ENCODE measurements at places on chromosomes 3 and 15.
A peak's percentile ranks its signal among the peaks of the same experiment; 100 is the strongest.

DNA sequence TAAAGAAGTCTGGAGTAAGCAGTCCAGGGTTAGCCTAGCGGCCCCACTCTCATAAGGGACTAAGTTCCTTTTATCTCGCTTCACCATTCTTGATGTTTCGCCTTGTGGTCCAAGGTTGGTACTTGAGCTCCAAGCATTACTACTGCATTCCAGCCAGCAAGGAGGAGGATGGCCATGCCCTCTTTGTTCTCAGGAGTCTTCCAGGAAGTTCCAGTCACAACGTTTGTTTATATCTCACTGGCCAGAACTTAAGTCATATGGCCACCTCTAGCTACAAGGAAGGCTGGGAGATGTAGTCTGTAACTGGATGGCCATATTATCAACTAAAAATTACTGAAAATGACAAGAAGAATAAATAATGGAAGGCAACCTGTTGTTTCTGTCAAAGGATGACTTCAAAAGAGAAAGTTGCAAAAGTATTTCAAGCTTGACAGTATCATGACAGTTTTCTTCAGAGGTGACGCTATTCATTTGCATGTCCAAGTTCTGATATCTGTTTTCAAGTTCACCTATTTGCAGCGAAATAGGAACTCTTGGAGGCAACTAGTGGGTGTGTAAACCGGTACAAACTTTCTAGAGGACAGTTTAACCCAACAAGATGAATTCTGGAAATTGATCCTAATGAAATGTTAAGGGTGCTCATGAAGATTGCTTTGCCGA lies 118.6 kb downstream of the PGPEP1L start:
- DNase-seq: peak; percentile 64

DNA sequence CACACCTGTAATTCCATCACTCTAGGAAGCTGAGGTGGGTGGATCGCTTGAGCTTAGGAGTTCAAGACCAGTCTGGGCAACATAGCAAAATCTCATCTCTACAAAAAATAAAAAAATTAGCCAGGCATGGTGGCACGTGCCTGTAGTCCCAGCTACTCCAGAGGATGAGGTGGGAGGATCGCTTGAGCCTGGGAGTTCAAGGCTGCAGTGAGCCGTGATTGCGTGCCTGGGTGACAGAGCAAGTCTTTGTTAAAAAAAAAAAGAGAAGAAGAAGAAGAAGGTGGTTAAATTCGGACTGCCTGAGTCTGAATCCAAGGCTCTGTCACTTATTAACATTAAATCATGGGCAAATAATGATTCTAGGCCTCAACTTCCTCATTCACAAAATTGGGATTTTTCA lies 51.0 kb downstream of the EOMES start:
- no peak for DNase-seq

GRCh38 chr3:48929358-48930035 lies 10.9 kb downstream of the ARIH2 start:
- DNase-seq: no peak

- DNase-seq: peak; percentile 16
Measured at GRCh38 chr15:58260205-58260724, 122.1 kb downstream of the AQP9 start.

- DNase-seq: no peak
Measured at GRCh38 chr3:170699158-170700053, 113.5 kb upstream of the SLC7A14 start.

DNA sequence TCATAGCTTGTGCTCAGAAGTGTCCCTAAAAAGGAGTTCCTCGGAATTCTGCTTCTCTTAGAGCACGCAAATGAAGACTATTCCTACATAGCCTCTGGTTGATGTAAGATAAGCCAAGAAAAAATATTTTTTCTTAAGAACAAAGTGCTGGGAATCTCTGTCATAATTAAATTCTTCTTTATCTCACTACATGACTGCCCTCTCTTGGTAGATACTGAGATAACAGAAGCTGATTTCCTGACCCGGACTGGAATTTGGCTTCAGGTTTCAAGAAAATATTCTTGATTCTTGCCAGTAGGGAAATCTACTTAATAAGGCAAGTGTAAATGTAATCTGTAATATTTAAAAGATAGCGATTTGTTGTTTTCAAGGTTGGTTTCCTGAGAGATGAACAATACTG lies 31.3 kb upstream of the SETMAR start:
- DNase-seq: peak; percentile 23

DNA sequence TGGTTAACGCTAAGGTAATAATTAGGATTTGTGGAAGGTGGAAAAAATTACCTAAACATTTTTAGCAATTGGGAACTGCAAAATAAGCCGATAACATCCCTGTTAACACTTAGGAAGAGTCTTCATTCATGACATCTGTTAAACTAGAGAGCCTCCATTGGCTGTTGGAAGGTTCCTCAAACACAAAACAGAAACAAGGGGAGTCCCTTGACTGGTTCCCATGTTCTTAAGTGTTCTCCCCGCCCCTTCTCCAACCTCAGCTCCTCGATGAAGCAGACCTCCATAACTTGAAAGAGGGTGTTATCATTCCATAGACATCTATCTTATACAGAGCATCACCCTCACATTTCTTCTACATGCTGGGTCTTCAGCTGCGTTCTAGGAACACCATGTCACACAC lies 2.5 kb downstream of the SLC22A13 start:
- no peak for DNase-seq

DNA sequence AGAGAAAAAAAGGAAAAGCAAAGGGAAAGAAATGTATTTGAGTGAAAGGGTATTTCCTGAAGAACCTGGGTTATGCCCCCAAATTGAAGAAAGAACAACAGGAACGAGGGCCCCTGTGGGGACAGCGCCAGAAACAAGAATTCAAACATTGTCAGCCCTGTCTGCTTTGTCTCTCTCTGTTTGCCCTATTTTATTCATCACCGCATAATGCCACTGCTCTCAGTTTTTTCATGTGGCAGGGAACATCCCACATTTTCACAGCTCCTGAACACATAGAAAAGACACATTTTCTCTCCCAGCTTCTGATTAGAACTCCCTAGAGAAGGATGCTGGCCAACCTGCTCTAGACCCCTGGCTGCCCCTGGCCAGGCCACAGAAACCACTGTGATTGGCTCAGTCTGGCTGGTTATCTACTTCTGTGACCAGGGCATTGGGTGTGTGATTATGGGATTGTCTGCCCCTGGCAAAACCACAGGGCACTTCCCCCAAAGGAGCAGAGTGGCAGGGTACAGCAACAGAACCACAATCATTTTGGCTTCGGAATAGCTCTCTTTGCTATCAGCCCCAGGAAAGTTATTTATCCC lies 31.3 kb upstream of the CCDC54 start:
- no peak for DNase-seq

GRCh38 chr3:152720951-152721718 lies 113.8 kb upstream of the P2RY1 start:
- DNase-seq: no peak

GRCh38 chr3:14798231-14798630 lies 20.5 kb upstream of the FGD5 start:
- DNase-seq: no peak

GRCh38 chr15:44662478-44663409 lies 718 bp downstream of the SPG11 start:
- peak; percentile 62 for DNase-seq

- DNase-seq: peak; percentile 15
Measured at GRCh38 chr3:124510290-124510689, 220.0 kb upstream of the UMPS start.

DNA sequence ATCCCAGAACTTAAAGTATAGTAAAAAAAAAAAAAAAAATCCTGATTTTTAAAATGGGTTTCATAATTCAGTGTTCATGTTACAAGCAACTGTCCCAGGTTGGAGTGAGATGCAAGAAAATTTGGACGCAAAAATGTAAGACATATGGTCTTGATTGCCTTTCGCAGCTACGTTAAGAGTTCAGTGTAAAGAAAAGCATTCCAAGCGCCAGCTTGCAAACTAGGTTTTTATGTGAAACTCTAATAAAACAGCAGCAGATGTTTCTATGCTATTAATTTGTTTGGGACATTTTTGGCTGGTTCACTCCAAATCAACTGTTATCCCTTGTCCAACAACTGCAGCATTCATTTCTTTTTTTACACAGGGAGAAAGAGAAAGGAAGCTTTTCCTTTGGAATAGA lies 957.8 kb downstream of the ROBO1 start:
- DNase-seq: no peak

DNA sequence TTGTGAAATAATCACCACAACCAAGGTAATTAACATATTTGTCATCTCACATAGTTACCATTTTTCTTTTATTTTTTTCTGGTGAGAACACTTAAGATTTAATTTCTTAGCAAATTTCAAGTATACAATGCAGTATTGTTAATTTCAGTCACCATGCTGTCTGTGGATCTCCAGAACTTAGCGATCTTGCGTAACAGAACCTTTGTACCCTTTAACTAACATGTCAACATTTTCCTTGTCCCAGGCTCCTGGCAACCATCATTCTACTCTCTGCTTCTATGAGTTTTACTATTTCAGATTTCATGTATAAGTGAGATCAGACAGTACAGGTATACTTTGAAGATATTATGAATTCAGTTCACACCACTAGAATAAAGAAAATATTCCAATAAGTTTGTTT lies 154.4 kb downstream of the KCNAB1 start:
- no peak for DNase-seq

DNA sequence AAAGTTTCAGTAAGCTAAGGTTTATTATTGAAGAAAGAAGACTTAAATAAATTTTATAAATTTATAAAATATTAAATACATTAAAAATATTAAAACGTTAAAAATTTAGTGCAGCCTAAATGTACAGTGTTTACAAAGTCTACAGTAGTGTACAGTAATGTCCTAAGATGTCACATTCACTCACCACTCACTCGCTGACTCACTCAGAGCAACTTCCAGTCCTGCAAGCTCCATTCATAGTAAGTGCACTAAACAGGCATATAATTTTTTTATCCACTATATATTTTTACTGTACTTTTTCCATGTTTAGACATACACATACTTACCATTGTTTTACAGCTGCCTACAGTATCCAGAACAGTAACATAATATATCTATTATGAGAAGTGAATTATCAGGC lies 51.5 kb downstream of the TJP1 start:
- DNase-seq: peak; percentile 36

DNA sequence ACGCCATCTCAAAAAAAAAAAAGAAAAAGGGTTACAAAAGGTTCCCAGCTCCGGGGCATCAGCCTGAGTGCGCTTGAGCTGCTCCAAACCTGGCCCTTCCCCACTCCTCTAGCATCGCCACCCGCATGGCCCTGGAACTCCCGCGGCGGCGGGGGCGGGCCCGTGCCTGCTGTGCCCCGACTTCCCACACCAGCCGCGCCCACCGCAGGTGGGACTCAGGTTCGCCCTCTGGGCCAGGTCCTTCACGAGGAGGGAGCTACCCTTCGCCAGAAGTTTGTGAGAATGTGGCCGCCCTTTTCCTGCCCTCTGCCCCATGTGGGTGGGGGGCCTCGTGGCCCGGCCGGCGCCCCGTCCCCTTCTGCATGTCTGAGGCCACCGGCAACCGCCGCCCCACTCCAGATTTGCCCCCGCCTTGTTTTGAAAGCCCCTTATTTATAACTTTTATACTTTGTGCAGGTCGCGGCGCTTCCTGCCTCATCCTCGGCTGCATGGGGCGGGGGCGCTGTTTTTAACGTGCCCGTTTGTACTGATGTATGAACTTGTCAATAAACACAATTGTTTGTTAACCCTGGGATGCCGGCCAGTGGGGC lies 507 bp upstream of the JMJD7 start:
- no peak for DNase-seq

- DNase-seq: peak; percentile 66
Measured at GRCh38 chr3:140292170-140292569, 357.2 kb downstream of the CLSTN2 start.

DNA sequence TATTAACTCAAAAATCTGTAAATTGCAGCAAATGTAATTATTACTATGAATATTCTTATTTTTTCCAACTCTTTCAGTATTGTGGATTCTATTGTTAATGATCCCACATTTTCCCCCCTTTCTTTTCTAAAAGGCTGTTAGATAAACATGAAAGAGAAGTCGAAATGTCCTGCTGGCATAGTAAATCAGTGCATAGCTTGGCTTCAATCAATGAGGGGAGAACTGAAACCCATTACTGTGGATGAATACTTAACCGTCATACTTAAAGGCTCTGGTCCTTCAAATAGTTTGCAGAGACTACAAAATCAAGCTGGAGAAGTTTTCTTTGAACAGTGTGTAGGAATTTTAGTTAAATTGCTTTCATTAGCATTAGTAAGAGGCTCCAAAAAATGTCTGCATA lies 667.9 kb downstream of the CADM2 start:
- no peak for DNase-seq

- no peak for DNase-seq
Measured at GRCh38 chr3:194985031-194985578, 285.9 kb downstream of the XXYLT1 start.

- DNase-seq: no peak
Measured at GRCh38 chr3:39287216-39288164, 7.7 kb upstream of the CX3CR1 start.

- no peak for DNase-seq
Measured at GRCh38 chr3:155989536-155989935, 119.1 kb downstream of the GMPS start.

DNA sequence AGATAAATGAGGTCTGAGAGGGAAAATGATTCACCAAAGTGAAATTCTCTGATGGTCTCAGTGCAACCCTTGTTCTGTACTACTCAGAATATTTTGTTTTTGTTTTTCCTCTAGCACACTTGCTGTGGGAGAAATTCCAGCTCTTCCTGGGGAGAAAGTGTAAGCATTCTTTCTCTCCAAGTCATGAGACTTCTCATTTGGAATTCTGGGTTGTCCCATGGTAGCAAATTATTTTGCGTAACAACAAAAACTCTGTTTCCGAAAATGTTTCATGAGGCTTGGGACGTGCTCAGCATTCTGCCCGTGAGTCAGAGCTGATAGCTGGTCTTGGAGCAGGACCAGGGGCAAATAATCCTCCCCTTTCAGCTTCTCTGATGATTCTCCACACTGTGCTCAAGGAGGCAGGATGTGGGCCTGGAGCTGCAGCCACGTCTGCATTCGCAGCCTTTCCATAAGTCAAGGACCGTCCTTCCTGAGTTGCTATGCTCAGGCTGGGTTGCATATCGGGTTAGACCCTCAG lies 70.3 kb downstream of the SENP2 start:
- DNase-seq: peak; percentile 98

DNA sequence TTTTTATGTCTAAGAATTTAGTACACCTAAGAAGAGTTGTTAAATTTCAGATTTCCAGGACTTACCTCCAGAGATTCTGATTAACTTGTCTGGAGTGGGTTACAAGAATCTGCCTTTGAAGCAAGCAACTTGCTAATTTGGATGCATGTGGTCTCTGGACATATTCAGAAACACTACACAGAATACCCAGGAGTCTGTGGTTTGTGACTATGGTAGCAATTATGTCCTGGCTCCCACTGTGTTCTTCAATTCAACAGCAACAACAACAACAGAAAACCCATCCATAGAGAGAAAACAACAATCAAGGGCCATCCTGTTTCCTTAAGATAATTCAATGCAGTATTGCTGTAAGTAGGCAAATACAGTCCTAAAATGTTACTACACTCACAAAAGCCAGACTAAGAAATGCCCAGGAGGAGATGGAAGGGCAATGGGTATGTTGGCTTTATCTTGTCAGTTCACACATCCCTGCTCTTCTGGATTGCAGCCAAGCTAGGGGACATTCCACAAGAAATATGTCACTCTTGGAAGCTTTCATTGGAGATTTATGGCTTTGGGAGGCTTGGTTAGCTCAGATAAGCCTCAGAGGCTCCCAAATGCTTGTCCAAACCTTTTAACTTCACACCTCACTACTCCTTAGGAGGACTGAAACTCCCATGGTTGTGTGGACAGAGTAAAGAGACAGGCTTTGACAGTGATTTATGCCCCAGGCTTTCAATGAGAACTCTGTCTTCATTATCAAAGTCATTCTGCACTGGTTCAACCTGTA lies 99.4 kb upstream of the MRPL3 start:
- DNase-seq: no peak
